Fibroblast of the aortic adventitia (primary cell): ENCODE measurements at places on chromosomes 6 and 20.

DNA sequence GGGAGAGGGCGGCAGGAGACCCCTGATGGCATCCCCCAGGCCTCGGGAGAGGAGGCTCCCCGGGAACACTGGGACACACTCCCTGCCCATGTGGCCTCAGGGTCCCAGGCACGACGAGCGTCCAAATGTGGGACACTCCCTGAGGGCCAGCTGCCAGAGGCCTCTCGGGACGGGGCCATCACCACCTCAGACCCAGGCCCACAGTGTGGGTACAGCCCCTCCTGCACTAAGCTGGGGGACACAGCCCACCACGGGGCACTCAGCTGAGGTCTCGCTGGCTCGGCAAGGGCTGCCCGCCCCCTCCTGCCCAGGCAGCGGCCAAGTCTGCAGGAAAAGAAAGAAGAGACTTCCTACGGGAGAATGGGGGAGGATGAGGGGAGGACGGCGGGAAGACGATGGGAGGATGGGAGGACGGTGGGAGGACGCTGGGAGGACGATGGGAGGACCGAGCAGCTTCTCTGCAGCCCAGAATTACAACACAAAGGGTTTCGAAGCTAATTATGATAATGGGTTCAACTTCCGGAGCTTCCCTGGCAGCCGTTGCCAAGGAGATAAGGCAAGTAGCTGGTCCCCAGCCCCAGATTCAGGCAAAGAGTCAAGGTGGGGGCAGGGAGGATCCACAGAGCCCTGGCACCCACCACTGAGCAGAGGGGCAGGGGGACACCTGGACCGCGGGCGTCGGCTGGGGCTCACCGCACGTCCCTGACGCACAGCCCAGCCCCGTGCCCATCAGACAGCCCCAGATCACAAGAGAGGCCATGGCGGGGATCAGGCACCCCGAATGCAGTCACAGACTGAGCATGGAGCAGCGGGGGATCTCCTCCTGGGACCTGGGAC is 17.5 kb downstream of the KCNQ2 start:
- DNase-seq, result no peak

- DNase-seq, result no peak
Measured at GRCh38 chr20:18405826-18406225, 61.0 kb downstream of the DZANK1 start.

DNA sequence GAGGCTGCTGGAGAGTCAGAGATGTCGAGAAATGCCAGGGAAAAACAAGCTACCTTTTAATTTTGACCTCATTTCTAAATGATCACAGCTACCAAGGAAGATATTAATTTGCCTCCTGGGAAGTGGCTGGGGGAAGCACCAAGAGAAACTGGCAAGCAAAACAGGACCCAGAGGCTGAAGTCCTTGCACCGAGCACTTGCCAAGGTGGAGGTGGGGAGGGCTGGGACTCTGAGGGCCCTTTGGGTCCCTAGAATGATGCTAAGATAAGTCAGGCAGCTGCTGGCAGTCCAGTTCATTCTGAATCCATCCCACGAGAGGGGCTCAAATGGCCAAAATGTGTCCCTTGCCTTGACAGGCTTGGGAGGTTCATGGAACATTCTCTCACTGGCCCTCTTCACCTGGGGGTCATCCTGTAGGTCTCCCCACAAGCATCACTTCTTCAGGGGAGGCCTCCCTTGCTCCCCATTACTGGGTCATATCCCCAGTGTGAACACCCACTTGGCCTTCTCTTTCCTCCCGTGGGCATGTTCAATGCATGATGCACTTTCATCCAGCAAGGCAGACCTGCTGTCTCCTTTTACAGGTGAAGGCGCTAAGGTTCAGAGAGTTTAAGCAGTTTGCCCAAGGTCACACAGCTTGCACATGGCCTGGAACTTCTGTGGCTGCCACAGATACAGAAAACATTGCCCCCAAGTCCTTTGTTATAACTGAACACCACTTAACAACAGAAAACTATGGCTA is 39.1 kb upstream of the BLCAP start:
- DNase-seq, result no peak

DNA sequence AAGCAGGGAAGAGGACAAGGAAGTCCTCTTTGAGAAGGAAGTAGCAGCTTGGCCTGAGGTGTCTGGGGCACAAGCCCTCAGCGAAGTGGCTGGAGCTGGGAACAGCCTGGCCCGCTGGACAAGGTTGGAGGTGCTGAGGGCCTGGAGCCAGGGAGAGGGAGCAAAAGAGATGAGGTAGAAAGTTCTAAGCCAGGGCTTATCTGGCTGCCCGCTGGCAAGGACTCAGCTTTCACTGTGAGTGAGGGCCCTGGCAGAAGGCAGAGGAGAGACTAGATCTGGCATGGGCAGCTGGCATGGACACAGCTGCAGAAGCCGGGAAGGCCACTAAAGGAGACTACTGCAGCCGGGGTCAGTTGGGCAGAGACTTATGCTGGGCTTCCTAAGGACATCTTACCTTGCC is 21.8 kb upstream of the PCMTD2 start:
- no peak for DNase-seq

DNA sequence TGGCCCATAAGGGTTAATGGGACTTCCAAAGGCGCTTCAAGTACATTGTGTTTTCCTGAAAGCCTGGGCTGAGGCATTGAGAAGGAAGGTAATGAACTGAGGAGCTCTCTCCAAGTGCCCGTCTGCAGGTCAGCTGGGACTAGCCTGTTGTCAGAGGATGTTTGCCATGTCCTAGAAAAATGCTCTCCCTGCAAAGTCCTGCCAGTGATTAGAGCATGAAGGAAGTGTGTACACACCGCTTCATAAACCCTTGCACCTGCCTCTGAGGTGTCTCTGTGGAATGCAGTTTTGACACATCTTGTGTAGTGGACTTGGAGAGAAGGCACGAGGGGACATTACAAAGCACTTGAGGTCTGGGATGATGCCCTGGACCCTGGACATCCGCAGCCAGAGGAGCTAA is 506.7 kb downstream of the KIF16B start:
- no peak for DNase-seq

DNA sequence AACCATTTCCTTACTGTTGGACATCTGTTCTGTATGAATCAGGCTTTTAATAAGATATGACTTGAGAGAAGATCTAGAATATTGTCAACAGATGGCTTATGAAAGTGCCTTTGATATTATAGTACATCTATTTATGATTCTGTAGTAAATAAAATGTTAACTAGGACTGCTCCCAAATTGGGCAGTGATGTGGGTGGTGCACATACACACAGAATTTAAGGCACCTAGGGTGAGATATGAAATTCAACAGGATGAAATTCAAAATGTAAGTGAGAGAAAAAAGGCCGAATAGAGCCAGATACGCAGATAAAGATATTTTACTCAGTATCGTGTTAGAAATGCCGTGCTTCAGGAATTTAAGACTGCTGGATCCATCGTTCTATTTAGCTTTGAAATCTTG is 26.3 kb downstream of the FAM50B start:
- no peak for DNase-seq

GRCh38 chr6:165701564-165702354 is 38.7 kb upstream of the PDE10A start:
- DNase-seq, result no peak

DNA sequence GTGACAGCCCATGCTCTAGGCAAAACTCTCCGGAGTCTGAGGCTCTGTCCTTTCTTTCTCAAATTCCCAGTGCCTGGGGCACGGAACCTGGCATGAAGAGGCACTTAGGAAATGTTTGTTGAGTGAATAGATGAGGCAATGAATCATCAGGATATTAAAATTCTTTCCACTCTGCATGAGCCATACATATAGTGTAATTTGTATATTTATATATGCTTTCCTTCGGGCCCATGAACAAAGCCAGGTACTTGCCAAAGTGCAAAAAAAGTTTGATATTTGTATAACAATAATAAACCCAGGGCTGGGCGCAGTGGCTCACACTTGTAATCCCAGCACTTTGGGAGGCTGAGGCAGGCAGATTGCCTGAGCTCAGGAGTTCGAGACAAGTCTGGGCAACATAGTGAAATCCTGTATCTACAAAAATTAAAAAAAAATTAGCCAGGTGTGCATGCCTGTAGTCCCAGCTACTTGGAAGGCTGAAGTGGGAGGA is 212.3 kb upstream of the ZNF217 start:
- peak; percentile 70 for DNase-seq

- DNase-seq, result peak; percentile 30
Measured at GRCh38 chr6:128305976-128306375, 214.4 kb downstream of the PTPRK start.

- no peak for DNase-seq
Measured at GRCh38 chr20:3436864-3437574, 29.6 kb upstream of the DNAAF9 start.

DNA sequence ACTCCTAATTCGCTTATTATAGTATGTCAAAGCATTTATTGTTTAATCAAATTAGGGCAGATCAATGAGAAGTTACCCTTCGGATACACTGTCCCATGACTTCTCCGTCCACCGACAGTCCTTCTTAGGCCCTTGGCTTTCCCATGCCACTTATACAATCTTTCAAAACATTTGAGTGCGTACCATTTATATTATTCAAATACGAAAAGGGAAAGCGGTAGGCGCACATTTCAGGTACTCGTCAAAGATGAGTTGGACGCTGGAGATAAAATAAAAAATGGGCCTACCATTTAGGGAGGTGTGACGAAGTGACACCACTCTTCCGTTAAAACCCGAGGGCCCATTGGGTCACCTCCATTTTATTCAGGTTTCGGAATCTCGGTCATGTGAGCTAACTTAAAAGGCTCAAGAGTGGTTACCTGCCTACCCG is 542 bp upstream of the AFG1L start:
- no peak for DNase-seq

- DNase-seq, result peak; percentile 76
Measured at GRCh38 chr6:100342830-100343229, 121.9 kb downstream of the SIM1 start.

- DNase-seq, result peak; percentile 9
Measured at GRCh38 chr6:132814716-132815570, 574 bp downstream of the RPS12 start.

DNA sequence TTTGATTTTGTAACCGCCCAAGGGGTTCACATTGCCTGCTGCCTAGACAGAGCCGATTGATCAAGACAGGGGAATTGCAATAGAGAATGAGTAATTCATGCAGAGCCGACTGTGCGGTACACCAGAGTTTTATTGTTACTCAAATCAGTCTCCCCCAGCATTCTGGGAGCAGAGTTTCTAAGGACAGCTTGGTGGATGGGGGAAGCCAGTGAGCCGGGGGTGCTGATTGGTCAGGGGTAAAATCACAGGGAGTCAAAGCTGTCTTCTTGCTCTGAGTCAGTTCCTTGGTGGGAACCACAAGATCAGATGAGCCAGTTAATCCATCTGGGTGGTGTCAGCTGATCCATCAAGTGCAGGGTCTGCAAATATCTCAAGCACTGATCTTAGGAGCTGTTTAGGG is 60.0 kb upstream of the EZR start:
- no peak for DNase-seq

DNA sequence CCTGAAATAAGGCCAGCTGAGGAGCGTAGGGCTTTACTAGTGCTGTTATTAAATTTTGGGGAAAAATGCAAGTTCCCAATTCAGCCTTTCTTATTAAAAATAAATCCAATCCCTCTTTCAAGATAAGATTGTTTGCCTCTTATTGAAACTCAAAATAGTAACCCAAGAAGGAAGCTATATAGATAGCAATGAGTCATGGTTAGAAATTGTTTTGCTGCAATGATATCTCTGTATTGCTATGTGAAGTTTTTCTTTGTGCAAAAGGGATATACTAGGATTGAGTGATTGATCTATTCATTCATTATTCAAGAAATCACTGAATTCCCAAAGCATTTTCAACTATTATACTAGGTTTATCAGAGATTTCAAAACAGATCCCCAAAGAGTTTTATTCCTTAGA is 93.0 kb upstream of the HDAC2 start:
- DNase-seq, result no peak

DNA sequence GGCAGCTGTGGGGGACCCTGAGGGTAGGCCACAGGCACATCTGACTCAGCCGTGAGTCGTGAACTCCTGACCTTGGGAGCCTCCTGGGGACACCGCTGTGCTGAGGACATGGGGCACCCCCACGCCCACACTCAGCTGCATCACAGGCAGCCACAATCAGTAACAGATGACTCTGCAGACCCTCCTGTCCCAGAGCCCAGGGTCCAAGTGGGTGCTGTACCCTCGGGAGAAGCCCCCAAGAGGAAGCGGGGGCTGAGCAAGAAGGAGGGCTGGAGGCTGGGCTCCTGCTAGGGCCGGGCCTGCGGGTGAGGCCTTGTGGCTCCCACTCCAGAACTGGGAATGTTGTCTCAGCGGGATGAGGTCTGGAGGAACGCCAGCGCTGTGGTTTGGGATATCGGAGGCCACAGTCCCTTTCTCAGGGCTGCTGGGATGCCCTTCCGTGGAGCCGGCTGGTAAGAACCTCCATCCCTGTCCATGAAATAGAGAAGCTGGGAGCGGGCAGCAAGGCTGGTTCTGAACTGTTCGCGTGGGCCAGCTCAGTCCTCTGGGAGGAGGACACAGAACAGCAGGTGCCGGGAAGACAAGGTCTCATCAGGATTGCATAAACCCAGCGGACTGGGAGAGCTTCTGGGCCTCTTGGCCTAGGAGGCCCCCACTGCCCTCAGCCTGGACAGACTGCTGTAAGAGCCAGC is 3.1 kb upstream of the LAMA5 start:
- peak; percentile 83 for DNase-seq

DNA sequence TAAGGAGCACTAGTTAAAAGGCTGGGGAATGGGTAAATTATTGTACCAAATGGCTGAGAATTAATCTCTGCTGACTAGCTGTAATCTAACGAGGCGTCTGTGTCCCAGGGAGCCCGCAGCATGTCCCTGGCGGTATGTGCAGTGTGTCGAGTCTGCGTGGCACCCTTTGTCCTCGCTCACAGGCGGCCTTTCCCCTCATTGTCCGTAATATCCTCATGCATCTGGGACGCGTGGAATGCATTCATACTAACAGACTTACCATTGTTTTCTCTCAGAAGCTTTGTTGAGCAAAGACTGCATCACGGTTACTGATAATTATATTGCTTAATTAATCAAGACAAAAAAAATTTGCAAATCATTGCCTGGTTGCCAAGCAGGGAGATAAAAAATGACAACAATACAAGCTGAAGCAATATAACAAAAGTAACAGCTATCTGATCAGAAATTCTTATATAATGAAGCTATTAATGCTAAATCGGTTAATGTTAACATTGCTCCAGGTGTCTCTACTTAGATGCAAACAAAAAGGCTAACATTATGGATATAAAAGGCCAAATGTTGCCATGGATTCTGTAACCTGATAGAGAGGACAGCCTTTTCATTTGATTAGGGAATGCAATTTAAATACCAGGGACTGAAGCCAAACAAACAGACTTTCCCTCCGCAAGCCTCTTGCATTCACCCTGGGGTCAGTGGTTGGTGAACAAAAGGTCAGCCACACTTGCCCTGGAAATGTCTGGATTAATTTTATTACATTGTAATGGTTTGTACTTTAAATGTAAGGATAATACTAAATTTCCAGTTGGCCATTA is 124.8 kb downstream of the INSM1 start:
- DNase-seq, result no peak
